Left renal cortex interstitium (tissue), 4 donors: ENCODE measurements at places on chromosomes 7 and 10.

GRCh38 chr7:24701261-24702235 is 55.7 kb downstream of the GSDME start:
- DNase-seq = no peak

GRCh38 chr10:117461766-117462423 is 80.7 kb upstream of the EMX2 start:
- DNase-seq = peak; percentile 68

DNA sequence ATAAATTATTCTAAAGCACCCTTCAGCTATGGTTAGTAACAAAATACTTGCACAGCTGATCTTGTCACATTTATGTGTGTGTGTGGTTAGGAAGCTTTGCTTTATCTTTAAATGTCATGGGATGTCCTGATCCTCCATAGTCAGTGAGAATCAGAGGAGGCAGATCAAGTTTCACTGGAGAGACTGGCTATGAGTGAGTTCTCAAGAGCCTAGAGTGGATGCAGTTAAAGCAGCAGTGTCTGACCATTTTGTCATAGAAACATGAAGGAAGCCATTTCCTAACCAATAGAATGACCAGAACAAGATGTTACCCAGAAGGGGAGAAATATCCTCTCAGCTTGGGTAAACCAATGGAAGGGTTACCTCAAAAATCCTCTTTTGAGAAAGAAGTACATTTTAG is 207.2 kb upstream of the DKK1 start:
- DNase-seq = no peak

- no peak for DNase-seq
Observed at GRCh38 chr10:35471435-35471834, 133.7 kb upstream of the GJD4 start.

GRCh38 chr10:130404476-130405055 is 268.4 kb downstream of the GLRX3 start:
- DNase-seq = no peak

- DNase-seq = no peak
Observed at GRCh38 chr7:108135446-108136190, 5.5 kb upstream of the LAMB4 start.

DNA sequence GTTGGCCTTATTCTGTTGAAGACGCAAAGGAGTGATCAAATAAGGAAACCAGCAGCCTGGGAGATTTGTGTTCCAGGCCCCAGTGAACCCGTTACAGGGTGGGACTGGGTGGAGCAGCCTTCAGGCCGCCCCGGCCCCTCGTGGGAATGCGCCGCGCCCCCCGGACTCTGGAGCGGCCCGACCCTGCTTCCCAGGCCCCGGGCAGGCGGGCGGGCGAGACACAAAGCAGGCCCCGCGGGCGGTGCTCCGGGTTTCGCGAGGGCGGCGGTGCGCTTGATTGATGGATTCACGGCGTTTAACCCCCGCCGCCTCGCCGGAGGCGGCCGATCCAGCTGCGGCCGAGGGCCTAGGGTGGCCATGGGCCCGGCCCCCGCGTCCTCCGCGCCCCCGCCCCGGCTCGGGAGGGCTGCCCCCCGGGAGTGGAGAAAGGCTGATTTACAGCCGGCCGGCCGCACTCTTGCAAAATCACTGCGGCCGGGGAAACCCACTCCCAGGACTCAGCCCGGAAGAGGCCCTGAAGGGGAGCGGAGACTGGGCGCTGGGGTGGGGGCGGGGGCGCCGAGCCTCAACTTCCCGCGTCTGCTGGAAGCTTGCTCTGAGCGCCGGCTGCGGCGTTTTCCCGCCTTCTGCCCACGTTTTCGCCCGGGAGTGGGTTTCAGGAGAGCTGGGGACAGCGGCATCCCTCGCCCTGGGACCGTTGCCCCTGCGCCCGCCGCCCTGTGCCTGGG is 299.6 kb upstream of the NFE2L3 start:
- DNase-seq = peak; percentile 68

DNA sequence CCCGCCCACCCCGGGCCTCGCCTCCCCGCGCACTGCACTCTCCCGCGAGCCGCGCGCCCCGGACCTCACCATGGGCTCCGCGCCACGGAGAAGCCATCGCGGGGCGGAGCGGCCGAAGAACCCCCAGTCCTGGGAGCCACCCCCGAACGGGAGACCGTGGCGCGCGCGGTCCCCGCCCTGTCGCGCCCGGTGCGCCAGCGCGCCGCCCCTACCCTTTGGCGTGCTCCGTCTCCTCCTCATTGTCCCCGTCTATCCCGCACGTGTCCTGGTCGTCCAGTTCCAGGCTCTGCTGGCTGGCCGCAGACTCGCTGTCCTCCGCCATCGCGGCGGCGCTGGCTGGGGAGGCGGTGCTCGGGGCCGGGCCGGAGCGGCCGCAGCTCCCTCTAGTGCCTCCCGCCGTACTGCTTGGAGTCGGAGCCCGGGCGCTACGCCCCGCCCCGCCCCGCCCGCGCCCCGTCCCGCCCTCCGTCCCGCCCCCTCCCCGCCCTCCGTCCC is at the start of gene NMT2:
Gene NMT2, minus strand, starts transcription at position 403 of the 495 bp plus-strand sequence. Its CDS starts 81 bp downstream, at position 322.
- DNase-seq = peak; percentile 79

DNA sequence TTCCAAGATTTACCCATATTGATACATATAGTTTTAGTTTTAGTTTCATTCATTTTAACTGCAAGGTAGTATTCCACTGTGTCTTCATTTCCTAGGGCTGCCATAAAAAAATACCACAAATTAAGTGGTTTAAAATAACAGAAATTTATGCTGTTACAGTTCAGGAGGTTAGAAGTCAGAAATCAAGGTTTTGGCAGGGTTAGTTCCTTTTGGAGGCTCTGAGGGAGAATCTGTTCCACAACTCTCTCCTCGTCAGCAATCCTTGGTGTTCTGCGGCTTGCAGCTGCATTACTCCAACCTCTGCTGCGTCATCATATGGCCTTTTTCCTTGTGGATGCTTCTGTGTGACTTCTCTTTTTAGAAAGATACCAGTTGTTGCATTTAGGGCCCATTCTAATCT is 176.2 kb downstream of the DNAJC1 start:
- DNase-seq = no peak

DNA sequence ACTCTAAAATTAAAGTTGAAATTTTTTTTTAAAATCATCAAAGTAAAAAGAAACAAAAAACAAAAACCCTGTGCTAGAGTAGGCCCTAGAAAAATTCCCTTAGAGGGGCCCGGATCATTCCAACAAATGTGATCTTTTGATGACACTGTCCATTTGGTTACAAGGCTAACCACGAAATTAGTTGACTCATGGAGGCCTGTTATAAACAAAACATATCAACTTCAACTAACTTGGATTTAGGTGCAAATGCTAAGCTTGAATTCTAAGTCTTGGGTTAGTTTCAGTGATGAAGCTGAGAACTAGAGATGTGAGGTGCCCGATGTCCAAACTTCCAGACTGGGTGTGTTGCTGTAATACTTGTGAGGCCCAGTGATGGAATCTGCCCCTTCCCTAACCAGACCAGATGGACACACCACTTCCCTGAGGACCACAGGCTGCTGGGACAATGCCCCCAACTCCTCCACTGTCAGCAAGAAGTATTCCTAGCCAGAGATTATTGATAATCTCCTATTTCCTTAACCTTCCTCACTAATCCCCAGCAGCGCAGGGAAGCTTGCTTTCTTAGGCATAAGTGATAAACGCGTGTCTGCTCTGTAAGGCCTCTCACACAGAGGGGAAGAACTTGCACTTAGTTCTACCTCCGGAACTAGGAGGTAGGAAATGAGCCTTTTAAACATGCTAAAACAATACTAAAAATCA is 108.7 kb downstream of the RAPGEF5 start:
- no peak for DNase-seq

- no peak for DNase-seq
Observed at GRCh38 chr10:69130251-69130650, 6.3 kb downstream of the VPS26A start.

DNA sequence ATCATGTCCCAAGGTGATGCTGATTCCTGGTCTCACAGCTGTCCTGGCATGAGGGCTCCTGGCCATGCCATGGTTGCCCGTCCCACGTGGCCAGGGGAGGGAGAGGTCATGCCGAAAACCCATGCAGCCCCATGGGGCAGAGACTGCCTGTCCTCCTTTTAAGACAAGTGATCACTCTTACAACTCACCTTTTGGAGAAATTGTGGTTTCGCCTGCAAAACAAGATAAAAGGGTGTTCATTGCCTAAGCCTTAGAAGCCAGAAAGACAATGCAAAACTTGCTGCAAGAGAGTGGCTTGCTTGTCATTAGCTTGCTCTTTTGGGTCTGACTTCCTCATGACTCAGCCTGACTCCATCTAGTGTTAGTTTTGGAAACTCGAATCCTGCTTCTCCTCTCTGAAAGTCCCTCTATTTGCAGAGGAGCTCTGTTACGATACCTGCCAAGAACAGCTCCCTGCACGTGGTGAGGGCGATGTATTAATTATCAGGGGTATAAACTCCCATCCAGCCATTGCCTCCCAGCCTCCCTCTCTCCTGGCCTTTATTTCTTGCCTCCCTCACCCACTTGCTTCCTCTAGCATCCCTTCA is 26.7 kb downstream of the TMEM273 start:
- DNase-seq = no peak
